Psoas muscle (tissue), 8 donors: ENCODE measurements at places on chromosomes 11 and 22. TPM values are rescaled to one million over a fixed set of nuclear protein-coding genes. Genes with fewer than 3 reads are reported as not detected.

The ZP1 gene
- polyA plus RNA-seq = 0.30 TPM

The UCP3 gene
- polyA plus RNA-seq = 587 TPM

The TLCD5 gene
- 0.48 TPM for polyA plus RNA-seq

The CHRM4 gene
- polyA plus RNA-seq = not detected

The DGCR6L gene
- polyA plus RNA-seq = 55.2 TPM

The ARHGEF17 gene
- polyA plus RNA-seq = 7.9 TPM

The C11orf86 gene
- polyA plus RNA-seq = not detected

The ANKK1 gene
- 0.04 TPM for polyA plus RNA-seq

The PPP6R2 gene
- polyA plus RNA-seq = 43.7 TPM

The CNIH2 gene
- polyA plus RNA-seq = not detected

The F2 gene
- polyA plus RNA-seq = not detected

The PANX2 gene
- 0.03 TPM for polyA plus RNA-seq

The ALG9 gene
- 9.6 TPM for polyA plus RNA-seq

The GAS2 gene
- polyA plus RNA-seq = 2.9 TPM

The FAM83F gene
- polyA plus RNA-seq = 0.01 TPM

The AQP11 gene
- polyA plus RNA-seq = 0.70 TPM

The ARVCF gene
- 7.0 TPM for polyA plus RNA-seq

The ZBTB16 gene
- 45.2 TPM for polyA plus RNA-seq

The TPCN2 gene
- polyA plus RNA-seq = 3.1 TPM

The PHRF1 gene
- 13.5 TPM for polyA plus RNA-seq

The JHY gene
- 0.19 TPM for polyA plus RNA-seq

The ST3GAL4 gene
- 4.7 TPM for polyA plus RNA-seq
